ENCODE measurements at places on chromosomes 3 and 15.
A peak's percentile ranks its signal among the peaks of the same experiment; 100 is the strongest.

GRCh38 chr3:175805825-175806224 is 946.7 kb downstream of the NAALADL2 start:
- DNase-seq = no peak

- DNase-seq = no peak
These were observed 65.6 kb upstream of the CTXND1 start for GRCh38 chr15:80317389-80318182.

- DNase-seq = no peak
These were observed 5.7 kb downstream of the TTBK2 start for GRCh38 chr15:42914728-42915497.

GRCh38 chr3:17234382-17234781 is 349.6 kb downstream of the PLCL2 start:
- DNase-seq = no peak

DNA sequence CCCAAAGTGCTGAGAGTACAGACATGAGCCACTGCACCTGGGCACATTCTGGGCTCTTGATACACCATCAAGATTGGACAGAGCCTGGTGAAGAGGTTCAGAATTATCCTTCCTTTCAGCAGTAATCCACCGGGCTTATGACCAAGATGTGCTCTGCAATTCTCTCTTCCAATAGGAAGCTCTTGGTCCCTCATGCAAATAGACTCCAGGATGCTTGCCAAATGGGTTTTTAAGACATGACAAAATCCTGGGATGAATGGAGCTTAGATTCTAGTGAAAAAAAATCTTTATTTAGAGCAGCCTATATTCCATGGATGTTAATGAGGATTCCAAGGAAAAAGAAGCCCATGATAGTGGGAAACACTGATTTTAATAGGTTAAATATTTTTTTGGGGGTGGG is 119.1 kb downstream of the SV2B start:
- DNase-seq = no peak

DNA sequence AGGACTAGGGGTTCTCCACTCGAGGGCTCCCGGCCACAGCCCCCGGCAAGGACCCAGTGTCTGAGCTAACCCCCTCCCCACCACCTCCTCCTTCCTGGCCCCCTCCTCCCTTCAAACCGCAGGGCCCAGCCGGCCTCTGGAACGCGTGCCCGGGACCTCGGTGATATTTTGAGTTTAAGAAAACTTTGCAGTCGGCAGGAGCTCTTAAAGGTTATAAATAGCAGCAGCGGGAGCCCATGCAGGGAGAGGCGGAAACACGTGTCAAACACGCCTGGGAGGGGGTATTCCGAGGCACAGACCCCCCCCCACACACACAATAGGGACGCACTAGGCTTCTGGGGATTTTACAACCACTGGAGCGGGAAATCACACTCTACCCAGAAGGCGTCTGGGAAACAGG is 3.1 kb upstream of the PTH1R start:
- no peak for DNase-seq

DNA sequence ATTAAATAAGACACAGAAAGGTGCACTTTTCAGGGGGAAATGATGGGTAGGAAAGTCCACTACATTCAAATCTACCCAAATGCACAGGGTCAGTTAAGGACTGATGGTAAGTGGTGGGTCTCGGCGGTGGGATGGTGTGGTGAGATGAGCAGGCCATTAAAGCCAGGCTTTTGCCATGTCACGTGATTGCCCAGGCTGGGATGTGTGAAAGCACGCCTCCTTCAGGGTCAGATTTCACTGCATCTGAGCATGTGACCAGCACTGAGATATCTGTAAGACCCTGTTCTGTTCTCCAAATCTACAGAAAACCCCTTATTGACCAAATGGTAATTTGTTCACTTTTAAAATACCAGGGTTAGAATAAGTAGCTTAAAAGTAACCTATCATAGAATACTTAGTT is 301.5 kb downstream of the MEX3B start:
- no peak for DNase-seq

GRCh38 chr3:170109579-170110293 is 71.8 kb downstream of the PHC3 start:
- DNase-seq = no peak

- peak; percentile 51 for DNase-seq
These were observed 82.2 kb upstream of the SLC25A26 start for GRCh38 chr3:66138336-66139313.

- DNase-seq = no peak
These were observed 121.1 kb upstream of the TMCO5A start for GRCh38 chr15:37813306-37813705.

DNA sequence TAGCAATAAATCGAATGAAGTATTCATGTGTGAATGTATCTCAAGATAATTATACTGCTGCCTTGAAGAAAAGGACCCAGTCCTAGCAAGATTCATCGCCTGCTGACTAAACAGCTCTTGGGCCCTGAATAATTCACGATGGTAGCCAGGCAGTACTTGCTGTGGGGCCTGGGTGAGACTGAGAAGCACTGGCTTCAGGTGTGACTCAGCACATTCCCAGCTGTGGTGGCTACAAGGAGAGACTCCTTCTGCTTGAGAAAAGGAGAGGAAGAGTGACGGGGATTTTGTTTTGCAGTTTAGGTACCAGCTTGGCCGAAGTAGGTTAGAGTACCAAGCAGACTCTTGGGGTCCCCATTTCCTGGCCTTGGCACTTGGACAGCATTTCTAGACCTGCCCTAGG is 47.6 kb upstream of the CD200R1L start:
- no peak for DNase-seq

DNA sequence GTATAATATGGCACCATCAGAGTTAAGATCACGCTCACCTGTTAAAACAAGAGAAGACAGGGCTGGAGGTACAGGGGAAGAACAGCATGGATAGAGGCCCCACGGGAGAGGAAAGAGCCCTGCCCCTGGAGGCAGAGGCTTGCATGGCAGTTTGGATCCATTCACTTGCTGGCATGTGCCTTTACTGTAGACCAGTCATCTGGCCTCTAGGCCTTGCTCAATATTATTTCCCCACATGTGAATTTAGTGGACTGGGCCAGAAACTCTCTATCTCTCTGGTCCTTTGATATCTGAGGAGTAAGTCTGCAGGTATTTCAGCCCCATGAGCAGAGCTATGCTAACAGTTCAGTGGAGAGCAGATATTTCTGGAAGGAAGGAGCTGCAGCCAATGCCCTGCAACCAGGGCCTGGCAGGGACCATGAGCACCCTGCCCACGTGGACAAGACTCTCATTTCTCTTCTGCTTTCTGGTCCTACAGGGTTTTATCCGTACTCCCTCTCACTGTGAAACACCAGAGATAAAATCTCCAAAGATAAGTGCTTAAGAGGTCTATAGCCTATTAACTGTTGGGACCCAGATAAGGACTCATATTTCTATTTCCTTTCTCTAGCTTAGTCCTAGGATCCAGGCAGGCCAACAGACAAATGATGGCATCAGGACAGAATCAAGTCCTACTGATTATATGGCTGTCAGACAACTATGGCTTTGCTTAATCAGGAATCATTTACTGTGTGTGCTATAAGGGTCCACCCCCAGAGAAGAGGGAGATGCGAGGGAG is 65.0 kb downstream of the CLDN11 start:
- no peak for DNase-seq

GRCh38 chr15:49674370-49674769 is 53.5 kb downstream of the DTWD1 start:
- no peak for DNase-seq

- DNase-seq = no peak
These were observed 1.9 kb downstream of the MEX3B start for GRCh38 chr15:82043796-82044372.

Data from prostate gland (tissue), 2 donors.